Stimulated activated memory B cell treated with anti-CD40 and anti-IgM and Interleukin-4, amounts not matched to agents 10 μg/mL and 1 μg/mL and 100 μg/mL, for 72 hours (primary cell): ENCODE measurements at places on chromosomes 3 and 15.

- no peak for ATAC-seq
Measured at GRCh38 chr3:182487143-182487542, 306.2 kb upstream of the ATP11B start.

DNA sequence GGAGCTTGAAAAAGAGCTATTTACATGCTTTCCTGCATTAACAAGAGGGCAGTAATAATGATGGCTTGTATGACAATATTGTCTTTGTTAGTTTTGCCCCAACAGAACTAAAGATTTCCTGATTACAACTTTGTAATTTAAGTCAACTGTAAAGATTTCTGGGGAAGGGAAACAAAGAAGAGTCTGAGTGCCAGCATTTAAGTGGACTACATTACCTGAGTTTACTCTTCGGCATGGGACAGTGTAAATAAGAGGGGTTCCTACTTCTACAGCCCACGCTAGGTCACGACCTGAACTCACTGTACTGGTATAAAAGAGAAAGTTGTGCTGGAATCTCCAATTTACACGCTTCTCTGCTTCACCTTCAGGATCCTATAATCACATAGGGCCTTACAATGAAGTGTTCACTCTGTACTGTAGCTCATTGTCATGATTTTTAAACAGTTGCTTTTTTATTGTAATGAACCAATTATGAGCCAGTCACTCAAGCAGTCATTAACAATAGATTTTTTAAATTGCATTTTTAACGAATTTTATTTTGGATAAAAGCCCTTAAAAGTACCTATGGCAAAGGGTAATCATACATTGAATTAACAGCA, 39.6 kb downstream of the DPH6 start:
- ATAC-seq, result no peak

DNA sequence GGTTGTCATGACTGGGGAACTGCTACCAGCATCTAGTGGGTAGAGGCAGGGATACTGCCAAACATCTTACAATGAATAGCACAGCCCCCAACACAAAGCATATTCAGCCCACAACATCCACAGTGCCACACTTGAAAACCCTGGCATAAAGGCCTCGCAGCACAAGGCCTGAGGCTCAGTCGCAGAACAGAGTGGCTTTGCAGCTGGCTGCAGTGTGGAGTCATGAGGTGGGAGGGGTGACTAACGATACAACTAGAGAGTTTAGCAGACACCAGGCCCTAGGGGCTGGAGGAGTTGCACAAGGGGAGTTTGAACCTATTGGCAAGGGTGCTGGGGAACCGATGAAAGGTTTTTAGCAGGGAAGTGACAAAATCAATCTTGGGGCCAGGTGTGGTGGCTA, 32.1 kb downstream of the GRK7 start:
- no peak for ATAC-seq

DNA sequence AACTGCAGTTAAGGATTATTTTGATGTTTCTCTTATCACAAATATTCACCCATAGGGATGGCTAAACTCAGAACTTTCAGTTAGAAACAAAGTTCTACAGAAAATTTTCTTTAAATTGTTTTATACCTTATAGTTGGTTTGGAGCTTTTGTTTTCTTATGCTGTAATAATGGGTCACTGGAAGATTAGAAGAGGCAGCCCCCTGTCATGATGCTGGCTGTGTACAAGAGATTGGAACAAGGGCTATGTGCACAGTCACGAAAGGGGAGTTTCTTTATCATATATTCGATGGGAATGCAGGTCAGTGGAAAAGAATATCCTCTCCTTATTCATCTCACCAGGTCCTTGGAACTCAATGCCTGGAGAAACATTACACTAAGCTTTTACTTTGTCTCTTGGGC, 12.0 kb upstream of the CPA3 start:
- ATAC-seq, result no peak

DNA sequence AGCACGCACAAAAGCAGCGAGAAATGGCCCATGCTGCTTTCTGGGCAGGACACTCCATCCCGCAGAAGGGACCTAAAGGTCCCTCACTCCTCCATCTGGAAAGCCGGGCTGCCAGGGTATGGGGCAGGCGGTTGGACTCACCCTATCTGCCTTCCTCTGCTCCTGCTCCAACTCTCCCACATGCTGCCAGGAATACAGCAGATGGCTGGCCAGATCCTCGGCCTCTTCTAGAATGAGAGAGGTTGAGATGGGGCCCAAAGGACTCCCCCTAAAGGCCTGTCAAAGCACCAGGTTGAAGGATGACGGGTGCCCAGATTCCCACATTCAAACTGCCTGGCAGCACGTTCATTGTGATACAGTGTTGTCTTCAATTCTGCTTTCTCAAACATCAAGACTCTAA, 85.1 kb upstream of the C2CD4B start:
- no peak for ATAC-seq

- no peak for ATAC-seq
Measured at GRCh38 chr3:79869461-79870312, 101.9 kb upstream of the ROBO1 start.

DNA sequence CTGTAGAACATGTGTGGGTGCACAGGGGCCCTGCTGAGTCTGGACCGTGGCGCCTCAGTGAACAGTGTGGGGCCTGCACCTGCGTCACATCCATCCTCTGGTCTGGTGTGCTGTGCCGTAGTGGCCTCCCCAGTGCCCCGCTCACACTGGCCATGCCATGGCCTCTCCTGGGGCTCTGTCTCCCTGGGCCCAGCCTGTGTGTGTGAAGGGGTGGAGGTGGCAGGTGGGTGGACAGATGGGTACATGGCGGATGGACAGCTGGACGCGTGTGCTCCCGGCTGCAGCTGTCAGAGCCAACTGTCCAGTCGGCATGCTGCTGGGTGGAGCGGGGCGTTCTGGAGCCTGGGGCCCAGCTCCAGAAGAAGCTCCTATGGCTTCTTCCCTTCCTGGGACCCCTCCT, 17.8 kb downstream of the PLXNA1 start:
- ATAC-seq, result no peak

GRCh38 chr15:70268698-70269251, 171.1 kb upstream of the TLE3 start:
- peak; percentile 77 for ATAC-seq

- no peak for ATAC-seq
Measured at GRCh38 chr15:96354731-96355567, 24.4 kb downstream of the NR2F2 start.

- no peak for ATAC-seq
Measured at GRCh38 chr3:108099244-108099643, 8.4 kb upstream of the CD47 start.

DNA sequence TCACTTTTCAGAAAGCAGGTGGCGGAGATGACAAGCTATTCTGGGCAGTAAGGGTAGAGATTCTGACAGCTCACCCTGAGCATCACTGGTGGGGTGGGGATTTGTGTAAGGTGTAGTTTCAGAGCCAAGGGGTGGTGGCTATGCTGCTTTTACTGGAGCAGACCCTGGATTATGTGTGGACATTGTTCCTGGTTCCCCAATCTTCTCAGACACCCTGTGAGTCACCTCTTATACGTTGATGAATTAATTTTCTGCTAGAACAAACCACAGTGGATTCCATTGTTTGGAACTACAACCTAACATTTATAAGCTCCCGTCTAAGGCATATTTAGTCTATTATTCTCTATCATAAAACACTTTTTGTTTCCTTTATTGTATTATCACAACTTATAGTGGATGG, 169.5 kb upstream of the COL8A1 start:
- no peak for ATAC-seq

GRCh38 chr3:31704591-31705179, 172.0 kb downstream of the STT3B start:
- ATAC-seq, result peak; percentile 63

DNA sequence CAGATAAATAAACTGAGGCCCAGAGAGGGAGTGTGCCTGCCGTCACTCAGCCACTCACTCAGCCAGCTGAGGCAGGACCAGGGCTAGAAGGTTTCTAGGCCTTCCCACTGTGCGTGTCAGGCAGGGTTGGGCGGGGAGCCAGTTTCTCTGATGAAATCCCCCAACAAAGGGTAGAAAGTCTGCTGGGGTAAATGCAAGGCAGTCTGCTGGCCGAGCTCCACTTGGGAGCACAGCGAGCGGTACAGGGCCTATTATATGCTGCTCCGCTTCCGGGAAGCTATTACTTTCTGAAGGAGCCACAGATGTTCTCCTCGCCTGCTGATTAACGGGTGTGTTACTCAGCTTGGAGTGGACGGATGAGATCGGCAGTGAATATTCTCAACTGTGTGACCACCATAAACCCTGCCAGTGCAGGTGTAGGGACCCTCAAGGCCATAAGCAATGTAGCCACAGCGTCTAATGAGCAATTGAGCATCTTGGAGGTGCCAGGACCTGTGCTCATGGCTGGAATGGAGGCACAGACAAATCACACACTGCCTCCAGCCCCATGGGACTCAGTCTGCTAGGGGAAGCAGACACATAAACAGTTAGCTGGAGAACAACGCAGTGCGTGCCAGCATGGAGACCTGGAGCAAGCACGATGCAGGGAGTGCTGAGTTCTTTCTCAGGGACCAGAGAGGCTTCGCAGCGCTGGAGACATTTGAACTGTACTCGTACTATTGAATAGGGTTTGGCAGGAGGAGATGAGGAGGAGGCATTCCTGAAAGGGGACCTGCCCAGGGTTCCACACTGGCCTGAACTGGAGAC, 42.1 kb downstream of the CORO2B start:
- ATAC-seq, result no peak

DNA sequence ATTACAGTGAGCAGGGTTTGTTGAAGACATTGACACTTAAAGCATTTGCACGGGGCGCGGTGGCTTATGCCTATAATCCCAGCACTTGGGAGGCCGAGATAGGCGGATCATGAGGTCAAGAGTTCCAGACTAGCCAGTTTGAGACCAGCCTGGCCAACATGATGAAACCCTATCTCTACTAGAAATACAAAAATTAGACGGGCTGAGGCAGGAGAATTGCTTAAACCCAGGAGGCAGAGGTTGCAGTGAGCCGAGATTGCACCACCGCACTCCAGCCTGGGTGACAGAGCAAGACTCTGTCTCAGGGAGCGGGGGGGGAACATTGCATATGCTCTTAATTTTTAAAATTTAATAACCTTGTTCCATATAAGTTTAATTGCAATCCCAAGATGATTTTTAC, 11.9 kb downstream of the STT3B start:
- ATAC-seq, result no peak

GRCh38 chr3:113279686-113280085, 68.3 kb downstream of the BOC start:
- no peak for ATAC-seq

DNA sequence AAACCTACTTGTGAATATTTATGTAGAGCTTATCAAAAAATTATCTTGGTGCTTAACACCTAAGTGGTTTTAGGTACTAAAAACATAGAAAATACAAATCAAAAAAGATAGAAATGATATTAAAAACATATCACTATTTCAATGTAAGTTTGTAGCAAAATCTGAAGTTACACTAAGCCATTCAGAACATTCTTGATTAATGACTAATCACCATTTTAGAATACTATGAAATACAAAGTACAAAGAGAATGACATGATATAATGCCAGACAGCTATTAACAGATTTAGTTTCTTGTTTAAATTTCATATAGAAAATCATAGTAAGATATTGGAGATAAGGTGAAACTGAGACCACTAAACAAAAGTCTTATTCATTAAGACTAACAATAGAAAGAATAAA, 169.7 kb upstream of the AGTR1 start:
- no peak for ATAC-seq

DNA sequence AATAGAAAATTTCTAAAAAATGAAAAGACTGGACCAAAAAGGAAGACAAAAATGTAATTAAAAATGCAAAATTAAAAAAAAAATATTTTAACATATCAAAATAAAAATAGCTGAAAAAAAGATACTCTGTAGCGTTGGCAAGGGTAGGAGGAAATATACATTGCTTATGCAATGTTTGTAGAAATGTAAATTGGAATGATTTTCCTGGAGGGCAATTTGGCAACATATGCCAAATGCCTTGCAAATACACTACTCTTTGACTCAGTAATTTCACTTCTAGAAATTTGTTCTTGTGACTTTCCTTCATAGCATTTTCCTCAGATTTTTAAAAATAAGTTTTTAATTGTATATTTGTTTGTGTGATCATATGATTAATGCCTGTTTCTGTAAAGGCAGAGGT, 296.6 kb downstream of the ZNF621 start:
- no peak for ATAC-seq

GRCh38 chr3:136957751-136958288, at the start of gene IL20RB:
Gene IL20RB, plus strand, starts transcription at chr3:136957983. Its CDS starts 131 bp downstream, at chr3:136958114.
- ATAC-seq, result no peak

- no peak for ATAC-seq
Measured at GRCh38 chr3:127789990-127790881, 32.1 kb downstream of the MGLL start.

- ATAC-seq, result no peak
Measured at GRCh38 chr15:78751602-78751979, 59.7 kb downstream of the ADAMTS7 start.

GRCh38 chr3:179474480-179474879, 23.2 kb upstream of the GNB4 start:
- ATAC-seq, result no peak

- ATAC-seq, result no peak
Measured at GRCh38 chr15:44918136-44918535, 38.4 kb upstream of the TERB2 start.
